ENCODE measurements at places on chromosomes 5 and 9.
A peak's percentile ranks its signal among the peaks of the same experiment; 100 is the strongest.

DNA sequence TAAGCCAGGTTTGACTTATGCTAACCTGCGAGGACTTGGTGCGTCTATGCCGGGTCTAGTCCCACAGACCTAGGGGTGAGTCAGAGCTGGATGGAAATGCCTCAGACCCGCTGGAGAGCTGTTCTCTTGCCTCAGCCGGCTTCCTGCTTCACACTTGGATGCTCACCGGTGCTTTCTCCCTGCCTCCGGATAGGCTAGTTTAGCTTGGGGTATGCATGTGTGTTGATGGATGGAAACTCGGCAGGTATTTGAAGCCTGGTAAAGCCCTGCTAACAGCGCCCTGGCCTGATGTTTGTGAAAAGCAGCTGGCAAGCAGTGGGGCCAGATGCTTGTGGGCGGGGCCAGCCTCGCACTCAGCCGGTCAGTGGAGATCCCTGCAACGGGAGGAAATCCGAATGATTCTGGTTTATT is 29.3 kb downstream of the PRRC2B start:
- DNase-seq: no peak

- DNase-seq: no peak
Observed at GRCh38 chr5:159678657-159679392, 237.5 kb upstream of the ADRA1B start.

DNA sequence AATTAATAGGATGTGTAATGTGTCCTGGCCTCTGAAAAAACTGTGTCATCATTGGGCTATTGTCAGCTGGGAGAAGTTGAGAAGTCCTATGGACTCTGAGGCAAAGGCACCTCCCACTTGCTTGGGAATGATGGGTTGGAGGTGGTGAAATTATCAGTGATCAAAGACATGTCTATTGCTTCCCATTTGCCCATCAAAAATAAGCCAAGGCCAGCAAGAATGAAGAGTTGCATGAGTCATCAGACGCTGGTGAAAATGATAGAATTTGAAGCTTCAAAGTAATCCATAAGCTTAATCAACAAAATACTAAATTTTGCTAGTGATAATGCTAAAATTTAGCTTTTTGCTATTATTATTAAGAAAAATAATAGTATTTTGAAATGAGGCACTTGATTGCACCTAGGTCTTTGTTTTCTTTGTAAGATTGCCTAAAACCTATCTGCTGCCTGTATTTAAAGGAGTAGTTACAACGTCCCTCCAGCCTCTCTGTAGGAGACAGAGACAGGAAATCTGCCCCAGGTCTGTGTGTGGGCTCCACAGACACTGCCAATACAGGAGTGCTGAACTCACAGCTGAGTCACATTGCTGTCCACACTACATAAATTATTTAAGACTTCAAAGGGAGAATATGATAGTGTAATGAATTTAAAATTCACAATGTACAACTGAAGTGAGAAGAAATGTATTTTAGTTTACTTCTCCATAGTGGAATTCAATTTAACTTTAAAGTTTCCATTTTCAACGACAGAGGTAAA is 48.4 kb upstream of the APC start:
- no peak for DNase-seq

DNA sequence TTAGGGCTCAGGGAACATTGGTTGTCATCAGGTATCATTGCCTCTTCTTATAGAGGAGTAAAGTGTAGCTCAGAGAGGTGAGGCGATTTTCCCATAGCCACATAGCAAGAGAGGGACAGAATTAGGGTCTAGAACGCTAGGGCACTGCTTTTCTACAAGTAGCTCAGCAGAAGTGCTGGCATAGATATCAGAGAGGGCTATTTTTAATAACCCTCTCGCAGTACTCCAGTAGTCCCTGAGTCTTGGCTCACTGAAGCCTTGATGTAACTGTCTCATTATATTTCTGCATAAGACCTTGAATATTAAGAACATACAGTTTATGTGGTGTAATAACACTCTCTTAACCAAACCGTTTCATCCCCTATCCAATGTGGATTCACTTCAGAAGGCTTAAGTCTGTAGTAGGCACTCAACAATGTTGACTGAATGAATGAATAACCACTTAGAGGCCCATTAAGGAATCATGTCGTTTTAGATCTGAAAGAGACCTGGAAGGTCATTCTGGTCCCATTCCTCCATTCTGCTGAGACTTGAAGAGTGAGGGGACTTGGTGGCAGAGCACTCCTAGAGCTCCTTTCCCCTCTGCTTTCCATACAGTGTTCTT is 4.7 kb upstream of the FRMPD1 start:
- DNase-seq: no peak

- DNase-seq: no peak
Observed at GRCh38 chr5:109027983-109028607, 280.4 kb downstream of the FER start.

GRCh38 chr5:143737062-143737461 is 74.9 kb upstream of the HMHB1 start:
- no peak for DNase-seq

- DNase-seq: no peak
Observed at GRCh38 chr9:6899274-6899673, 141.5 kb downstream of the KDM4C start.

DNA sequence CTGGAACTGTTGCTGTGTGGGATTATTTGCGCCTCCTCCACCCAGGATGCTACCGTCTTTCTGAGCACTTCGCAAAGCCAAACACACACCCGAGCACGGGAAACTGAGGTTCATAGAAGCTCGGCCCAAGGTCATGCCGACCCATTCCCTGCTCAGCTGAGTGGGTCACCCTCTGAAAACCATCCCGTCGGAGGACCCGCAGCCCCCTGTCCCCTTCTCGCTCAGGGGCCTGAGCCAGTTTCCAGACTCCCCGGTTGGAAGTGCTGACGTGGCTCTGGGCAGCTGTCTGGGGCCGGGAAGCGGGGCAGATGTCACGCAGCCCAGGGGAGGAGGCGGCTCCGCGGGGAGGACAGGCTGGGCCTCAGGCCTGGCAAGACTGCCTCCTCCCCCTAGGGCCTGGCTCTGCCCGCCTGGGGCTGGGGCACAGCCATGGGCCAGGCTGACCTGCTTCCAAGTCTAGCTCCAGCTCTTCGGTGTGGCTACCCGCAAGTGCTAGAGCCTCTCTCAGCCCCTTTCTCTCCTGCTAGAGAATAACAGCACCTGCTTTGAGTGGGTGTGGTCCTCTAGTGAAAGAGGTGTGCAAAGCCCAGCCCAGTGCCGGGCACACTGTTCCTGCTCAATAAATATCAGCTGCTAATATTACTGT is 9.9 kb upstream of the CXXC5 start:
- no peak for DNase-seq

DNA sequence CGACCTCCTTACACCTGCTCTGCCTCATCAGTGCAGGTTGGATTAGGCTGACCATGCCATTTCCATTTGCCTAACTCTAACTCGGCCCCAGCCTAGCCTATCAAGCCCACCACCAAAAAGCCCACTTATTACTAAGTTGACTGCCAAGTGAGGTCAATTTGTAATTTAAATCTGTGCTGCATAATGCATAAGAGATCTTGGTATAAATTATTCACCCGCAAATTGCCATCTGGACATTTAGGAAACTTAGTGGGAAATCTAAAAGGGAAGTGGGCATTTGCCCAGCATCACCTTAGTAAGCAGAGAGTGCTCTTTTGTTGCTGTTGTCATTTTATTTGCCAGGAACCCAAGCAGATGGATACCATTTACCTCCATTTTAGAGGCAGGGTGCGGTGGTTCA is 143.0 kb downstream of the SPOCK1 start:
- no peak for DNase-seq

DNA sequence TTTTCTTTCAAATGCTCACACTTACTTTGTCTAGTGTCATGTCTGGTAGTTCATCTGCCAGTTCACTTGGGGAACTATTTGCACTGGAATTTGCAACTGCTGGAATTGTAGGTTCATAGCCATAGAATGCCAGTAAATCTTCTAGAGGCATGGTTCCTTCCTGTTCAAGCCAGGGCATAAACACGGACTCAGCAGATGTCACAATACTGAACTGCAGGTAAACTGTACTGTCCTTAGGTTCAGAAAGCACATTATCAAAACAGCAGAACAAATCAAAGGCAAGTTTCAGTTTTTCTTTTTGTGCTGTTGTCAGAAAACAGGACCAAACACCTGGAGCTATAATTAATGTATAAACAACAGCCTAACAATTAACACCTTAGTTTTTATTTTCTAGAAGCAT is 13.1 kb downstream of the MIER3 start:
- DNase-seq: no peak

- DNase-seq: no peak
Observed at GRCh38 chr5:85375525-85375924, 990.8 kb upstream of the EDIL3 start.

GRCh38 chr9:129863059-129863690 is 27.9 kb downstream of the USP20 start:
- DNase-seq: no peak

DNA sequence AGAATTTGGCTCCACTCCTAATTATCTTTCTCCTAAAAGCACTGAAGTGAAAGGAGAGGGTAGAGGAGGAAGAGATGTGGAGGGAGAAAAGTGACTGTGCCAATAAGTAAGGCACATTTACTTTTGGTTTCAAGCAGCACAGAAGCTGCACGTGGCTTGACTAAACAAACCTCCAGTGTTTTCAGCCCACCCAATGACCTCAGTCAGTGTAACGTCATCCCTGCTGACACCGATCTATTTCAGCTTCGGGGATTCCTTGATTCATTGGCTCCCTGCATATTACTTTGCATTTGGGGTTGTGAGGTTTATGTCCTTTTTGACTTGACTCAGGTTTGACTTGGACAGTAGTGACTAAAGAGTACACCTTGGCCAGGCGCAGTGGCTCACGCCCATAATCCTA is 35.6 kb upstream of the NIM1K start:
- DNase-seq: no peak

- no peak for DNase-seq
Observed at GRCh38 chr9:36091026-36091953, 45.2 kb upstream of the GLIPR2 start.

DNA sequence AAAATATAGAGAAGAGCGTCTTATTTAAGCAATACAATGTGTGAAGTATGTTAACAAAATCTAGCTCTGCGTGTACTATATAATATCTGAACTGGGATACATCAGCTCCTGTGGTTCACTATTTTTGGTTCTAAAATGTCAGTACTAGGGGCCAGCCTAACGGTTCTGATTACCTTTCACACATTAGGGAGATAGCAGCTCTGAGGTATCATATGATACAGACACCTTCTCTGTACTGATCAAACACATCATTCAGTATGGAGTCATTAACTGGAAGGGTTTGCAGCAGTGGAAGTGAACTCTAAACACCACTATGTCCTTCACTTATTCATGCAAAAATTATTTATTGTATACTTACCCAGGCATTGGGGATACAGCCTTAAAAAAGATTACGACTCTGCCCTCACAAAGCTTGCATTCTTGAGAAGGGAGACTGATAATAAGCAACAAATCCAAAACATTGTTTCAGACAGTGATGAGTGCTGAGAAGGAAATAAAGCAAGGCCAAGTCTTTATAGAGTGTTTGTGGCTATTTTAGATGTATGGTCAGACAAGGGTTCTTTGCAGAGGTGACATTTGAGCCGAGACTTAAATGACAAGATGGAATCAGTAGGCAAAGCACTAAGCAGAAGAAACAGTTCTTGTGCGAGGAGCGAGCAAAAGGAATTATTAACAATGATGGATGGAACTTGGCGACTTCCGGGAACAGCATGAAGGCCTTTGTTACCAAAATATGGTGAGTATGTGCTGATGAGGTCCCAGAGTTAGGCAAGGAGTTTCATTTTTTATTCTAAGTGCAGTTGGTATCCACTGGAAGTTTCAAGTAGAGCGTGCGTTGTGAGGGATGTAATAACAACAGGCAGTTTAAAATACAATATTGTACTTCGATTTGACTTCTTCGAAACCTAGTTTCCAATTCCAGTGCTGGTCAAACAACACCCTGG is 1.8 kb upstream of the LNPEP start:
- DNase-seq: no peak

GRCh38 chr9:21677387-21677786 is 125.0 kb upstream of the MTAP start:
- no peak for DNase-seq

GRCh38 chr9:123426406-123426805 is 70.4 kb downstream of the CRB2 start:
- DNase-seq: no peak

GRCh38 chr9:137299938-137300337 is 2.1 kb downstream of the NRARP start:
- no peak for DNase-seq

DNA sequence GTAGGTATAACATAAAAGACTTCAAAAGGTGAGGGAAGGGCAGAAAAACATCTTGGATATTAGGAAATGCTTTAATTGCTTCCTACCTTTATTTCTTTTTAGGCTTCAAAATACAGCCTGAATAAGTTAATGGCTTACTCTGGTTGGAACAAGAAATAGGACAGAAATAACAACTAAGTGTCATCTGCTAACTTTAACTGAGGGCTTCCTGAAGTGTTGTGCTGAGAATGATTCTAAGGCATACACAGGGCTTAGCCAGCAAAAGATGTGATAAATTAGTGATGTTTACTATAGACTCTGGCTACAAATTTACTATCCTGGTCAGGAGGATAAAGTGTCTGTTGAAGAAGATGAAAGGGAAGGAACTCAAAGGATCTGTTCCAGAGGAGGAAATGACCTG is 34.2 kb downstream of the ABHD17B start:
- DNase-seq: no peak

- DNase-seq: no peak
Observed at GRCh38 chr9:92978345-92978875, 31.1 kb downstream of the FGD3 start.

- no peak for DNase-seq
Observed at GRCh38 chr5:175654807-175655206, 3.1 kb upstream of the HRH2 start.

DNA sequence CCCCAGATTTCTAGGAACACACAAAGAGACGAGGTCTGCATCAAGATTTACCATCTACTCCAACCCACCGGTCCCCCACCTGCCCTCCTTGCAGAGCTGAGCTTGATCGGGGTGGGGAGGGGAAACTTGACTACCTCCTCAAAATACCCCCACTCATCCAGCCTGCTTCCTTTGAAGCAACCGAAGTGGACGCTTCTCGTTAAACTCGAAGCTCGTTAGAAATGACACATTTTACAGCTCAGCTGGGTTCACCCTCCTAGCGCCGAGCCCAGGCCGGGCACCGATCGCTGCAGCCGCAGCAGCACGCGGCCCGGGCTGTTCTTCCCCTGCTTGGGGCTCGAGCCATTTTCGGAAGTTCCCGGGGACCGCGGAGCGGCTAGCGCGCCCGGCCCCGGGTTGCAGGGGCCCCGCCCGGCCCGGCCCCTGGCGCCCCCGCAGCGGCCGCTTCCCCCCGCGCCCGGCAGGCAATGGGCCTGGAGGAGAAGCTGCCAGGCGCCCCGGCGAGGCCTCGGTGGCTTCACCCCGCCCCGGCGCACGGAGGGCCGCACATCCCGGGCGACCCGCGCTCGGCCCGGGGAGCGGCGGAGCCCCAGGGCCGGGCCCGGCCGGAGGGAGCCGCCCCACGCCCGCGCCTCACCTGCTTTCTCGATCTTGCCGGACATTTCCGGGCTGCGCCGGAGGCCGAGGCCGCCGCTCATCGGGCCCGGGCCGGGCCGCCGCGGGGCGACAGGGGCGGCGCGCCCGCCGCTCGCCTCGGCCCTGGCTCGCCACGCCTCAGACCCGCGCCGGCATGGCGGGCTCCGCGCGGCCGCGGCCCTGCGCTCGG is 530 bp downstream of the RAPGEF1 start:
- DNase-seq: peak; percentile 59

- DNase-seq: no peak
Observed at GRCh38 chr9:85645909-85646627, 95.7 kb downstream of the AGTPBP1 start.

- no peak for DNase-seq
Observed at GRCh38 chr9:69027355-69028097, 8.0 kb upstream of the FXN start.

Data from GM12892 (cell line).